ENCODE measurements at places on chromosomes 4 and X.

DNA sequence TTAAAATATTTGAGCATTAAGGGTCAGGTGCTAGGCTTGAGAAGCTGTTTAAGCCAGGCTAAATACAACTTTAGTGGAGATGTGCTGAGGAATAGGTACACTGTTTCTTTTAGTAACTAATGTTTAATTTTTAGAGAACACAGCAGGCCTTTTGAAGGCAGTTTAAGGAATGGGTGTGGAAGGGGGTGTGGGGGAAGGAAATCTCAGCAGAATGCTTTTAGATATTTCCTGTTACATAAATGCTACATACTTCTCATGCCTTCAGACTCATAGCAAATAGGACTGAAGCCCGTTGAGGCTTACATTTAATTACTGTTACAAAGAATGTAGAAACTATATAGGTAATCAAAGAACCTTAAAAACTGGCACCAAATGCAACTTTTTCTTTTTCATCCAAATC lies 66.3 kb downstream of the WWC2 start:
- no peak for DNase-seq

- no peak for DNase-seq
Observed at GRCh38 chr4:152996111-152996571, 60.0 kb downstream of the FHDC1 start.

DNA sequence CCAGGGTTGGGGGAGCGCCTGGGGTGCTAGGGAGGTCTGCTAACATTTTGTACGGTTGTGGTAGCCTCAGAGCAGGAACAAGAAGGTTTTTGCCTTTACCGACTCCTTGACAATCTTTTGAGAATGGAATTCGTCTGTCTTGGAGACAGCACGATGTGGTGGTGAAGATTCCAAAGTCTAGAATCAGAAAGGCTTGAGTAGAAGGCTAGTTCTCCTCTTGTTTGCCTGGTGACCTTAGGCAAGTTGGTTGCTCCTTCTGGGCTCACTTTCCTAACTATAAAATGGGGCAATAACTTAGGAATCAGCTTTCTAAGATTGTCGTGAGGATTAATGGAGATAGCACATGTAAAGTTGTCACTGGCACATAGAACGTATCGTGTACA lies 741 bp downstream of the FAM47E start:
- no peak for DNase-seq

DNA sequence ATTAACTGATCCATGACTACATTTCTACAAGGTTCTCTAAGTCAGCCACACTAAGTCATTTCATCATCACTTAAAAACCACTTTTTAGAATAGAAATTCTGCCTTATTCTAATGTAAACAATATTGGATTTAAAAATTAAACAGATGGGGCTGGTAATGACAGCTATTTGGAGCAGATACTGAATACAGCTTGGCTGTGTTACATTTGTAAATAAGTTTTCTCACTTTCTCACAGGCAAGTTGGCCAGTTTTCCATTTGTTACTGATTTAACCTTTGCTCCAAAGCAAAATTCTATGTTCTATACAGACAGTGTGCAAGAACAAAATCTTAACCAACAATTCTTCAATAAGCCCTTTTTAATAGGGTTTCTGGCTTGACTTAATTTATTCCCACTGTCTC lies 370.7 kb downstream of the GRIA2 start:
- DNase-seq = no peak

DNA sequence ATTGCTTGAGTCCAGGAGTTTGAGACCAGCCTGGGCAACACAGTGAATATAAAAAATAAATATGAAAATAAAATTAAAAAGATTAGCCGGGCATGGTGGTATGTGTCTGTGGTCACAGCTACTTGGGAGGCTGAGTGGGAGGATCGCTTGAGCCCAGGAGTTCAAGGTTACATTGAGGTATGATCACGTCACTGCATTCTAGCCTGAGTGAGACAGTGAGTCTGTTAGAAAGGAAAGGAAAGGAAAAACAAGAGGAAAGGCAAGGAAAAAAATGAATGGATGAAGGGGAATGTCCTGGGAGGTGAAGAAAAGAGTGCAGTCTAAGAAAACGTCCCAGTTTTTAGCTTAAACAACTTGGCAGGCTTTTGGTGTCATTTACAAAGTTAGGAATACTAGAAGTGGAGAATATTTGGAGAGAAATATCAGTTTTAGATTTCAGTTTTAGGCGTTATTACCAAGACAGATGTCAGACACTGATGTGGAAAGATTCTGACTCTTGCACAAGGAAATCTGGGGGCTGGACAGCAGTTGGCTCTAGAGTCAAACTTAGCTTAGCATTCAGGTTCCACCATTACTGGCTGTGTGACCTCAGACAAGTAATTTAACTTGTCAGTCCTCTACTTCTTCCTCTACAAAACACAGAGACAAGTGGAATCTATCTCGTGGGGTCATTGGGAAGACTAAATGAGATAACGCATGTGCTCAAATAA lies 139.0 kb downstream of the TSPAN5 start:
- no peak for DNase-seq

GRCh38 chr4:115433491-115433890 lies 320.1 kb upstream of the NDST4 start:
- DNase-seq = no peak

GRCh38 chr4:165994701-165995100 lies 121.7 kb downstream of the TLL1 start:
- DNase-seq = no peak

GRCh38 chrX:22037225-22037624 lies 5.1 kb downstream of the PHEX start:
- DNase-seq = no peak

DNA sequence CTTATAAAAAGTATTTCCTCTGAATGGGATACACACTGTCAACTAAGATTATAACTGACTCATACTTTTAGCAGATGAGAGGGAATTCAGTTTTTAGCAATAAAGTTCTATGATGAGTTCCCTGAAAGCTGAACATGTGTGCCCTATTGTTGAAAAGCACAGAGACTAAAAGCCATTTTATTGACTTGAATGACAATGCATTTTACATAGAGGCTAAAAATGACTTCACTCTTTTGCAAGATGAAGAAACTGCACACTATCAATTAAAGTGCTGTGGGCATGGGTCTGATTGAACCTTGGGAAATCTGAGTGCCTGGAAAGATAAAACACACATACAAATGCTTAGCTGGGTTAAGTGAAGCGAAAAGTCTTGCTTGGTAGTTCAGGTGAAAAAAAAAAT lies 633.4 kb downstream of the PDHA2 start:
- DNase-seq = no peak

DNA sequence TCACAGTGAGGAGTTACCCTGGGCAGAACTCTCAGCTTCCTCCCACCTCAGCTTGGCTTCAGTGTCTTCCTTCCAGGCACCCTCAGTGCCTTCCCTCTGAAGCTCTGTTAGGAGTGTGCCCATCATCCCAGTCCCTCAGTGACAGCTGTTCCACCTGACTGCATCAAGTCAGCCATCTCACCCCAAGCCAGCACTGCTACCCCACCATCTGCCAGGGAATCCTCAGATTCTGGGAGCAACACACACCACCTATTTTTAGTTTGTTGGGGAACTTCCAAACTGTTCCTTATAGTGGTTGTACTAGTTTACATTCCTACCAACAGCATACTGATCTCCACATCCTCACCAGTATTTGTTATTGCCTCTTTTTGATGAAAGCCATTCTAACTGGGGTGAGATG lies 182.9 kb downstream of the RELL1 start:
- DNase-seq = no peak

- no peak for DNase-seq
Observed at GRCh38 chrX:95974890-95975289, 709.8 kb upstream of the DIAPH2 start.

DNA sequence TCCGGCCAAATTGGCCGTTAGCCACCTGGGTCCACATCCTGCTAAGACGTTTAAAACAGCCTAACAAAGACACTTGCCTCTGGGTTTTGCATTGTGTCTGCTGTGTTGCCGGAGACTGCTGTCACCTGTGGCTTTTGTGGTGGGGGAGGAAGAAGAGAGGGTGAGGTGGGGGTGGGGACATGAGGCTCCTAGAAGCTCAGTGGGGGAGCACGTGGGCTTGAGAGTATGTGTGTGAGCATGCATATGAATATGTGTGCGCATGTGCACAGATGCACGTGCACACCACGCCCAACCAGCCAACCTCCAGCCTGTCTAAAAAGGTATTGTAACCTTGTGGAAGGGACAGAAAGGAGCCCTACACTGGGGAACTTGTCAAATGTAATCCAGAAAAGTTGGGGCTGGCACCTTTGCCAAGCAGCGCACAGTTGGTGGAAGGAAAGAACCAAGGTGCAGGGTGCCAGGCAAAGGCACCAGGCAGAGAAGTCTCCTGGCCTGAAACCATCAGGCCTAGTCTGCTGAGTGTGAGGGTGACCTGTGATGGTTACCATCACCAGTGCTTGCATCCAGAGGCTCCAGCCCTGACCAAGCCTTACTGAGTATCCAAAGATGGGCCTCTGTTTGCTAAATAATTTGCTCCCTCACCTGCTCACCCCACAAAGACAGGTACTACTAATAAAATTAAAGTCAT lies 10.1 kb upstream of the SASH3 start:
- DNase-seq = no peak

- DNase-seq = no peak
Observed at GRCh38 chr4:57314636-57315035, 204.5 kb upstream of the IGFBP7 start.

DNA sequence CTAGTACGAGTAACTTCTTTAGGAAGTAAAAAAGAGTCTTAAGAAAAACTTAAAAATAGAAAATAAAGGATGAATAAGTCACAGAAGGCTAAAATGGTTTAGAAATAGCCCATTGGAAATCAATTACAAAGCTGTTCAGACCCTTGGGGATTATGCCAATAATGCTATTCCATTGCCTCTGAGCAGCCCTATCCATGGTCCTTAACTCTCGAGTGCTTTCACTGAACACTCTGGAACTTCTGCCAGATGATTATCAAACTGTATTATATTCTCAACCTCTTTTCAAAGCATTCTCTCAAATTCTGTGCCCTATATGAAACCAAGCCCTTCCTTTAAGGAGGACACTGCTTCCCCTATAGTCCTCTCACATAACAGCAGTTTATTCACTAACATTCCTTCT lies 17.0 kb downstream of the SLC9B1 start:
- no peak for DNase-seq

- no peak for DNase-seq
Observed at GRCh38 chr4:39169426-39169825, 12.9 kb upstream of the WDR19 start.

DNA sequence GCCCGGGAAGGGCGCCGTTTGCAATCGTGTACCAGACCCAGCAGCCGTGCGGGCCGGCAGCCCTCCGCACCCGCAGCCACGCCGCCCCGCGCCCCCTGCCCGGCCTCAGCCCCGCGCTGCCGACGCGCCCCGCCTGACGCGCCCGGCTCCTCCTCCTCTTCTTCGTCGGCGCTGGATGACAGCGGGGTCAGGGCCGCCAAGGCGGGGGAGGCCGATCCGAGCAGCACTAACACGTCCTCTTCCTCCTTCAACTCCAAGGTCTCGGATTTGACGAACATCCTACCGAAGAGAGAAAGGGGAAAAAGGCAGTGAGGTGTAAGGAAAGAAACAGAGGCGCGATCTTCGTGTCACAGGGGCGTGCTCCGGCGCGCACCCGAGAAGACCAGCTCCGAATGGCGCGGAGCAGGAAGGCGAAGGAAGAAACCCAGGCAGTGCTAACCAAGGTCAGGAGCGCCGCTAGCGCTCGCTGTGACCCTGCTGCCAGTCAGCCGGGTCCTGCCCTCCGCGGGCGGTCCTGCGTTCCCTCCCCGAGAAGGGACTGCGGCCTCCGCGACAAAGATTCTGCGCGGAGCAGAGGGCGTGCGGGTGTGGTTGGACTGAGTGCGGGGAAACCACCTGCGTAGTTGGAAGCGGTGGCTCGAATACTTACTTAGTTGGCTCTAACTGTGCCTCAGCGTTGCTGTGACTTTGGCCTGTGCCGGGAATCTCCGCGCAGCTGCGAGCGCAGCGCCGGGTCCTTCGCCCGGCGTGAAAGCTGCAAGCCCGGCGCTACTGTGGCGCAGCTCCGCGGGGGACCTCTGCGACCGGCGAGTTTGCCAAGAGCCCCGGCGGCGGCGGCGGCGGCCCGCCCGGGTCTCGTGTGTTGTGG lies 548 bp downstream of the NEUROG2 start:
- peak; percentile 66 for DNase-seq

GRCh38 chr4:61231421-61231820 lies 31.3 kb downstream of the ADGRL3 start:
- DNase-seq = no peak

DNA sequence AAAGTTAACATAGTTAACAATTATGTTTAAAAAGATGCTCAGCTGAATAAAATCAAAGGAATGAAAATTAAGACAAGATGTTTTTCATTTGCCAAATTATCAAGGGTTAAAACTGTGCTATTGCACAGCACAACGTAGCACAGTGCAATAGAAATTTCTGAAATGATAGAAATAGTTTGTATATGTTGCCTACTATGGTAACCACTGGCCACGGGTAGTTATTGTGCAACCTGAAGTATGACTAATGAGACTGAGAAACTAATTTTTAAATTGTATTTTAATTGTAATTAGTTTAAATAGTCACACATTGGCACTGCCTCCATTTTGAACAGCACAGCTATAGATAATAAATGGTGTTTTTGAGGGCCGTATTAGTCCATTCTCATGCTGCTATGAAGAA lies 343.1 kb upstream of the FAM241A start:
- no peak for DNase-seq

GRCh38 chrX:71439896-71440295 lies 73.7 kb downstream of the TAF1 start:
- no peak for DNase-seq
